Osteocyte (in vitro differentiated cells): ENCODE measurements at places on chromosomes 11 and 22. TPM values are rescaled to one million over a fixed set of nuclear protein-coding genes. Genes with fewer than 3 reads are reported as not detected.

GRM5 gene
- total RNA-seq, result 0.21 TPM in 1 of 2 replicates, not detected in the other

C1QTNF4 gene
- 0.37 and 0.51 TPM in 2 replicates for total RNA-seq

- DNase-seq, result no peak
Measured at GRCh38 chr22:45583504-45583903, 80.8 kb downstream of the FBLN1 start.

GRCh38 chr22:46354176-46354992 lies 18.9 kb downstream of the TRMU start:
- no peak for DNase-seq

DNA sequence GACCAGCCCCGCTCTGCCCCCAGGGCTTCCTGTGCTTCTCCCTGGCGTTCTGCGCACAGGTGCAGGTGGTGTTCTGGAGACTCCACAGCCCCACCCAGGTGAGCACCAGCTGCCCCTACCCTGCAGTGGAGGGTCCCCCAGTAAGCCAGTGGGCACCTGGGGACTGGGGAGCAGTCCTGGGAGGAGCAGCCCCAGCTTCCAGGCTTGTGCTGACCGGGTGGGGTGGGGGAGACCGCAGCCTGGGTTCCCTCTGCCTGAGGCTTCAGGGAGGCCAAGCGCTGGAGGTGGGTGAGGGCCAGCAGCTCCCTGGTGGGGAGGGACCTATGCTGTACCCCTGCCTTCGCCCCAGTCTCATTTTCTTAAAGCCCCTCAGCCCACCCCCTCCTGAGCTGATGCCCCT lies 6.9 kb downstream of the TSPAN32 start:
- no peak for DNase-seq

DNA sequence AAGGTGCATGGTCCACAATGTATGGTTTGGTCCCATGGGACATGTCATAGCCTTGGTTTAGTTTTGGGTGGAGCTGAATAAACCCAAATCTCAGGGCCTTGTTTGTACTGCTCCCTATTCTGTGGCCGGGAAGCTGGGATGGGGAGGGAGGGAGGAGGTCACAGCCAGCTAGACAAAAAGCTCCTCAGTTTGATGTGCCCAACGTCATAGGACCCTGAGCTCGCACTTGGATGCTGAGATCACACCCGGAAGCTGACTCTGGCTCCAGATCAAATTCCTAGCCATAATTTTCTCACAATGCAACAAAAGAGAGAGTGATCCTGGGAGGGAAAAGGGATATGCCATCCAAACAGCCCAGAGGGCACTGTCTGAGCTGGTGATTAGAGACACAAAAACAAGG lies 1.5 kb downstream of the HSPB2 start:
- no peak for DNase-seq

- DNase-seq, result no peak
Measured at GRCh38 chr22:47062126-47062525, 299.7 kb downstream of the TBC1D22A start.
